ENCODE measurements at places on chromosomes 3 and 15.

DNA sequence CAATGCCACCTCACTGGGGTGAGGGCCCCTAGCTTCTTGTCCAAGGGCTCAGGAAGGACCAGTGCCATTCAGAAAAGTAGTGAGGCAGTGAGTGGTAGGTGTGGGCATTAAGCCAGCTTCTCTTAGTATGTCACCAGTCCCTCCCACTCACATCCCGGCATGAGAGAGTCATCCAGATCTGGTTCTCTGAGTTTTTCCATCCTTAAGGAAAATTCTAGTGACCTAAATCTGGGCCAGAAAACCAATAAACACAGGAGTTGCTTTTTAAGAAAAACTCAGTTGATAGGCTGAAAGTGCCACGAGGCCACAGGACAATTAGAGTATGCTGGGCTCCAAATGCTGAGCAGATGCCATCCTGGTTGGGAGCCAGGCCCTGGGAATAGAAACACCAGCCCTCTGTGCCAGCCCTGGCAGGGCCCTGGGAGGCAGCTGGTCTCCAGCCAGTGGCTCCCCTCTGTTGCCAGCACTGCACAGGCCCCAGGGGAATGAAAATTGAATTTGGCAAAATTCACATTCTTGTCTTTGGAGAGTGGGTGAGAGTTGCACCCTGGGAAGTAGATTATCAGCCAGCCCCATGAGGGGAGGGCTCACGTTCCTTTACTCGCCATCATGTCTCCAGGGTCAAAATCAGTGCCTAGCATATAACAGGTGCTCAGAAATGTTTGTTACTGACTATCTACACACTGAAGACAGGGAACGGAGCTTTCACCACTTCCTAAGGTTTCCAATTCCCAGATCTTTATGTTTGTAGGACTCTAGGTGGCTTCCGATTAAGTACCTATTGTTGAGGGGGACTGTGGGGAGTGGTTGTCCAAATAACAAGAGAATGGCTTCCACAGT lies 52.8 kb downstream of the FAM43A start:
- H3K27ac ChIP-seq: no peak overlapping the region
- no peaks in the 10 kb centered on the region for H3K36me3 ChIP-seq
- H3K27me3 ChIP-seq: no peaks in the 10 kb centered on the region

GRCh38 chr3:72892081-72892775 lies 4.4 kb downstream of the GXYLT2 start:
- peak overlapping the region; percentile 76 for H3K27ac ChIP-seq
- no peaks in the 10 kb centered on the region for H3K36me3 ChIP-seq
- H3K4me1 ChIP-seq: peaks cover 55% of the 10 kb centered on the region
- no peak for DNase-seq
- H3K27me3 ChIP-seq: no peaks in the 10 kb centered on the region

DNA sequence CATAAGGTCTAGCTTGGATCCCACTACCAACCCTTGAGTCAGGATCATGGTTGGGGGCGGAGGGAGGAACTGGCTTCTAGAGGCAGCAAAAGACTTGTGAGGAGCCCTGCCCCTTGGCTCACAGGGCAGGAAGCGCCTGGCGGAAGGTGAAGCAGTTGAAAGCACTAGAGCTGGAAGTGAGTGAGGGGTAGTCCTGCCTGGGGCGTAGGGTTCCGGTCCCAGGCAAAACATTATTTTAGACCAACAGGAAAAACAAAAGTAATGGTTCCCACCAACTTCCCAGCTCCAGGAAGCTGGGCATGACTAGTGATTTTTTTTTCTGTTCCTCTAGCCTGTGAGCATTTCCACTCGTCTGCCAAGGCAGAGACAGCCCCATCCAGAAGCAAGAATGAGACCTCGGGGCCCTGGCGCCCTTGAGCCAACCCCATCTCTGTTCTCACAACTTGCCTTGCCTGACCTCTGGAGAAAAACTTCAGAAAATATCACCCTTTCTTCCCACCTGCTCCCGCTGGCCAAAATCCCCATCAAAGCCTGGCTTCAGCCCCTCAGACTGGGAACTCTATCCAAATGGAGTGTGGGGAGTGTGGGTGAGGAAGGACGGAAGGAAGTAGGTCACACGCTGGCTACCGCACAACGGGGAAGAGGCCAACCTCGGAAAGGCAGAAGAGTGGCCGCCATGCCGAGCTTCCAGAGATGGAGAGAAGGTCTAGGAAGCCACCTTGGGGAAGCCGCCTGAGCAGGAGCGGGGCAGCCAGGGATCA lies 57.5 kb downstream of the RBPMS2 start:
- H3K27me3 ChIP-seq: no peaks in the 10 kb centered on the region
- H3K4me3 ChIP-seq: no peak overlapping the region
- no peaks in the 10 kb centered on the region for H3K4me1 ChIP-seq
- H3K27ac ChIP-seq: no peak overlapping the region
- no peak for DNase-seq

GRCh38 chr15:95644100-95644875 lies 686.2 kb upstream of the NR2F2 start:
- H3K4me1 ChIP-seq: no peaks in the 10 kb centered on the region
- no peaks in the 10 kb centered on the region for H3K27me3 ChIP-seq
- H3K4me3 ChIP-seq: no peak overlapping the region

Data from SJSA1 (cell line).